ENCODE measurements at places on chromosomes 1 and 21.

GRCh38 chr1:243693800-243694199, 156.2 kb downstream of the AKT3 start:
- no peak for DNase-seq

DNA sequence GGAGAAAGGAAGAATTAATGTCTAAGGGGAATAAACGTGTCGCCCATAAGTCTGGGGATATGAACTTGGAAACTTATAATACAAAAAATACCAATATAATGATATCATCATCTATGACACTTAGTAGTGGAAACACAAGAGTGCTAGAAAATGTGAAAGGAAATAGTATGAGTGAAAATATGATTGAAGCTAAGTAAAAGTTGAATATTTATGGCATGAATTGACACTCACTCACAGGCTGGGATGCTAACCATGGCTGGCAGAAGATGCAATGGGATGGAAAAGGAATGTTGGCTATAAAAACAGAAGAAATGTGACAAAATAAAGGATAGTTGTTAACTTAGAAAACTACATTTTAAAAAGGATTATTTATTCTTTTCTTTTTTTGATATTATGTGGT, 120.1 kb downstream of the XPR1 start:
- no peak for DNase-seq

DNA sequence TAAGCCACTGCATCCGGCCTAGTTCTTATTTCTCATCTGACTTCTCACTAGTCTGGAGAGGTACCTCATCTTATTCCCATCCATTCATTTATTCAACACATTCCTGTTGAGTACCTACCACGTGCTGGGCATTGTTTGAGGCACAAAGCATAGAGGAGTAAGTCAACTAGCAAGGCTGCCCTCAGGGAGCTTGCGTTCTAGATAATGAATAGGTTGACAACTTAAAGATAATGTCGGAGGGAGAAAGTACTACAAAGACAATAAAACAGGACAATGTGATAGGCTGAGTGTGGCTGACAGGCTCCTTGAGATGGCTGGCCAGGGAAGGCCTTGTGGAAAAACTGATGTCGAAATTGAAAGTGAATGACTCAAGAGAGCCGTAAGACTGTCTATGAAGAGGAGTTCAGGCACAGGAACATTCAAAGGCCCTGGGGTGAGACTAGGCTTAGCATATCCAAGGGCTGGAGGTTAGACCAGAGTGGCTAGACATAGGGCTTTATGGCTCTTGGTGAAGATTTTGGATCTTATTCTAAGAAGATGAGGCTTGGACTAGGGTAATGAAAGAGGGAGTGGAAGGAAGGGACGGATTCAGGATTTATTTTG, 18.3 kb downstream of the SPATA21 start:
- DNase-seq, result peak; percentile 26

- DNase-seq, result no peak
These were observed 2.5 kb upstream of the TMEM201 start for GRCh38 chr1:9586147-9586766.

DNA sequence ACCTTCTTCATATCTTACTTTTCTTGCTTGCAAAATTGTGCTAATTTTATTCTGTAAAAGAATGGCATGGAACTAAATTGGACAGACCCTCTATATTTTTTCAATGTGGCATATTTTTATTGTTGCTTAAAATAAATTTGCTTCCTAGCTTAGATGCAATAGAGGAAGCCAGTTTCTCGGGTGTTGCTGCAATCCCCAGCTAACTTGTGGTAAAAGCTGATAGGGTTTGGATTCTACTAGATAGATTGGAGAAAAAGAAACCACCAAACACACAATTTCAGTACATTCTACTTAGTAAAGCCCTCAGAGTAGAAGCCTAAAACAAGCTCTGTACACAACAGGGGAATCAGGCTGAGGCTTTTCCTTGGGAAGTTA, 49.5 kb upstream of the GCLM start:
- peak; percentile 10 for DNase-seq

GRCh38 chr1:11700601-11701467, 9.3 kb downstream of the DRAXIN start:
- DNase-seq, result no peak

GRCh38 chr1:186283374-186283773, 91.7 kb downstream of the TPR start:
- DNase-seq, result no peak

GRCh38 chr1:150890033-150890416, 3.1 kb downstream of the CTXND2 start:
- no peak for DNase-seq
